Inflammatory macrophage (primary cell): ENCODE measurements at places on chromosomes 3 and 15.

DNA sequence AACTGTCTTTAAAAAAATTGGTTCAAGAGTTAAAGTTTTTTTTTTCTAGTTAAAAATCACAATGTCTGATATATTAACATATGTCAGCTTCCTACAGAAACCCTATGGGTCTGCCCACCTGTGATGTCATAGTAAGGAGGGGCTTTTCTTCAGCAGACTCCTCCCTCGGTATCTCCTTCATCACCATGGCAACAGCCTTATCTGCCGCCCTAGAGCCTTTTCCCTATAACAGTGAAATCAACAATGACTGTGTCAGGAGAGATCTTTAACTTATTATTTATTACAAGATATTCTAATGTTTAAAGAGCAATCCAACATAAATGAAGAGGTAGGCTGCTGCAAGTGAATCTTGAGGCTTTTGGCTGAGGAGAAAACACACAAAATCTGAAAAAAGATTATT, 138.7 kb downstream of the PEX5L start:
- DNase-seq: peak; percentile 22

GRCh38 chr3:127407026-127407939, 119.4 kb upstream of the PRR20G start:
- DNase-seq: no peak

- DNase-seq: no peak
These were observed 18.2 kb downstream of the LOXL1 start for GRCh38 chr15:73944161-73945129.

DNA sequence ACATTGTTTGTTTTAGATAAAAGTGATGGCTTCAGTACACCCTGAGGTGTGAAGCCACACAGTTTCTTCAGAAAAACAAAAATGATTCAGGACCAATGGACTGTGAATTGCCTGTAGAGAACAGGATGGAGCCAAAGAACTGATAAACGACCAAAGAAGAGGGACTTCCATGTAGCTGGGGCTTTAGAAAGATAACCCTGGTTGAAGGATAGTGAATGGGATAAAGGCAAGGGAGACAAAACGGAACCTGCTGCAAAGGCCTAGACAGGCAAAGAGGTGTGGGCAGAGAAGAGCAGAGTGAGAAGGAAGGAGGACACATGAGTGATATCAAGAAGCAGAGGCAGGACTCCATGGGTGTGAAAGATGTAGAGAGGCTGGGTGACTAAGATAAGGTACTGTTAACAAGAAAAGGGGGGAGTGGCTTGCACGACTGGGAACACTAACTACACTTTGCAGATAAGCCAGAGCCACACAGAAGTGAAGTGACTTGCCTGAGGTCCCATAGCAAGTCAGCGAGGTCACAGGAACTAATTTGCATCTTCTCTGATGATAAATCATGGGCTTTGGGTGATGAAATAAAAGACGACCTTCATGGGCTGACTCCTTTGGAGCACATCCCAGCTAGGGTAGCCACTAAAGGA, 44.3 kb downstream of the RAB6B start:
- DNase-seq: no peak

DNA sequence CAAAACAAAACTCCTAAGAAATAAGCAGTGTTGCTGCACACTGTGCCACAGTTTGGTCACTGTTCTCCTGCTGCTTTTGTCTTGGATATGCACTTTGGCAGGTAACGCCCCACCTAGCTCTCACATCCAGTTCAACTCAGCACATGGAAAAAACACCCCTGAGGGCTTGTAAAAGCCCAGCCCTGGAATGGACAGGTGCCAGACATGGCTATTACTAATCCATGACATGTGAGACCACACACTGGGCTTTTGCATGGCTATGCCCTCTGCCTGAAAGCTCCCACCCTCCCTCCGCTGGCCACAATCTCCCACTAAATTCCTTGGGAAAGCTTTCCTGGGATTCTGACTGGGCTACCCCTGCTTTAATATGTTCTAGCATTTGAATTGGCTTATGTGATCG, 24.7 kb upstream of the ZBED2 start:
- no peak for DNase-seq

- no peak for DNase-seq
These were observed 75.1 kb upstream of the TSEN2 start for GRCh38 chr3:12408984-12409683.

- peak; percentile 69 for DNase-seq
These were observed 785 bp downstream of the MFSD1 start for GRCh38 chr3:158802409-158803268.

- DNase-seq: no peak
These were observed 38.0 kb downstream of the PRKCD start for GRCh38 chr3:53198996-53199395.

- DNase-seq: no peak
These were observed 307.0 kb downstream of the FOXP1 start for GRCh38 chr3:71276531-71276930.

DNA sequence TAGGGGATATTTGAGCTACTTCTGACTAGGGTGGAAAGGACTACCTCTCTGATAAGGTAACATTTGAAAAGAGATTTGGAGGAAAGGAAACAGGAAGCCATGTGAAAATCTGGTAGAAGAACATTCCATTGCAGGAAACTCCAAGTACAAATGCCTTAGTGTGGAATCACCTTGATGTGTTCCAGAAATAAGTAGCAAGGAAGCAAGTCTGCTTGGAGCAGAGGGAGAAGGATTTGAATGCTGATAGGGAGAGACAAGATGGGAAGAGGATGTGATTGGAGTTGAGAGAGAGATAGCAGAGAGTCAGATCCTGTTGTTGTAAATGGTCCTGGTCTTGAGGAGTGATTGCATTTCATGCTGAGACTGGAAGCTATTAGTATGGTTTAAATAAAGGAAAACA, 335.1 kb upstream of the DCBLD2 start:
- no peak for DNase-seq

DNA sequence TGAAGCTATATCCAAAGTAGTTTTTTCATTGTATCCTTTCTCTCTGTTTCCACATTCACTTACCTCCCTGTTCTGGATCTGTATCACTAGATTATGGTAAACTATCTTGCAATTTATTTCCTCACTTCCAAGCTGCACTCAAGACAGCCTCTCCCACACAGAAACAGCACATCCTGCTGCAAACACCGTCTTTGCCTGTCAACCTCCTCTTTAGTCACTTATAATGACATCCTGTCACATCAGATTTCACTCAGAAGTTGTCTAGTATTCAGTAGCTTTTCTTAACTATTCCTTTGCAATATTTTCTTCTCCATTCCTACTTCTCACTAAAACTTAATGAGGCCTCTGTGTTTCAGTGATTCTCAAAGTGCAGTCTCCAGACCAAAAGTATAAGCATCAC, 490.8 kb downstream of the IGSF11 start:
- DNase-seq: no peak

GRCh38 chr3:38126121-38126892, 10.6 kb downstream of the ACAA1 start:
- no peak for DNase-seq

- DNase-seq: no peak
These were observed 78.4 kb downstream of the NEK10 start for GRCh38 chr3:27290760-27291159.

GRCh38 chr15:70057931-70058641, 39.6 kb downstream of the TLE3 start:
- no peak for DNase-seq

DNA sequence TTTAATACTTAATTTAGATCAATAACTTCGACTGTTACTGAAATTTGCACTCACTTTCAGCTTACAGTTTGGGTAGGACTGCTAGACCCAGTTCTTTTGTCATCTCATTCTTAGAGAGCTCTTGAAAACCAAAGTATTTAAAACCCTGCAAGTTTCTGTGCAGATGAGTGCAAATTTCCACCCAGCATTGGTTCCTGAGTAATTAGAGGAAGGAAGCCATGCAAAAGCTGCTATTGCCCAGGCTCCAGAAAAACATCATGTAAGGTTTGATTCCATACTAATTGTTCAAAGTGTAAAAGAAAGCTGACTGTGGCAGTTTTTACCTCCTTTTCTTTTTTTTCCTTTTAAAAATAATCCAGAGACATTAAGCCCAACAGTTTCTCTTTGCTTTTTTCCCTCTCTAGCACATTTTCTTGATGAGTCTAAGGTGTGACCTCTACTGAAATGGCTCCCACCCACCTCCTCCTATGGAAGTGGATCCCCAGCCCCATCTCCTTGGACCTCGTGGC, 30.3 kb downstream of the ABHD2 start:
- peak; percentile 27 for DNase-seq

- no peak for DNase-seq
These were observed 134.6 kb downstream of the SLCO3A1 start for GRCh38 chr15:91988071-91988470.

DNA sequence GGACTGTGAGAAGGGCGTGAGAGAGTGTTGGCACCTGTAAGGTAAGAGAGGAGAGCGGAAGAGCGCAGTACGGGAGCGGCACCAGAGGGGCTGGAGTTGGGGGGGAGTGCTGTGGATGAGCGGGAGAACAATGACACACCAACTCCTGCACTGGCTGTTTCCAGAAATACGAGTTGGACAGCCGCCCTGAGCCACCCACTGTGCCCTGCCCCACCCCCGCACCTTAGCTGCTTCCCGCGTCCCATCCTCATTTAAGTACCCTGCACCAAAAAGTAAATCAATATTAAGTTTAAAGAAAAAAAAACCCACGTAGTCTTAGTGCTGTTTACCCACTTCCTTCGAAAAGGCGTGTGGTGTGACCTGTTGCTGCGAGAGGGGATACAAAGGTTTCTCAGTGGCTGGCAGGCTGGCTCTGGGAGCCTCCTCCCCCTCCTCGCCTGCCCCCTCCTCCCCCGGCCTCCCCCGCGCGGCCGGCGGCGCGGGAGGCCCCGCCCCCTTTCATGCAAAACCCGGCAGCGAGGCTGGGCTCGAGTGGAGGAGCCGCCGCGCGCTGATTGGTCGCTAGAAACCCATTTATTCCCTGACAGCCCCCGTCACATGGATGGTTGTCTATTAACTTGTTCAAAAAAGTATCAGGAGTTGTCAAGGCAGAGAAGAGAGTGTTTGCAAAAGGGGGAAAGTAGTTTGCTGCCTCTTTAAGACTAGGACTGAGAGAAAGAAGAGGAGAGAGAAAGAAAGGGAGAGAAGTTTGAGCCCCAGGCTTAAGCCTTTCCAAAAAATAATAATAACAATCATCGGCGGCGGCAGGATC, at the start of gene SOX2:
Gene SOX2 (plus strand): TSS at position 601 of the 811 bp plus-strand sequence. CDS start 436 bp downstream, outside the sequence.
- DNase-seq: no peak

DNA sequence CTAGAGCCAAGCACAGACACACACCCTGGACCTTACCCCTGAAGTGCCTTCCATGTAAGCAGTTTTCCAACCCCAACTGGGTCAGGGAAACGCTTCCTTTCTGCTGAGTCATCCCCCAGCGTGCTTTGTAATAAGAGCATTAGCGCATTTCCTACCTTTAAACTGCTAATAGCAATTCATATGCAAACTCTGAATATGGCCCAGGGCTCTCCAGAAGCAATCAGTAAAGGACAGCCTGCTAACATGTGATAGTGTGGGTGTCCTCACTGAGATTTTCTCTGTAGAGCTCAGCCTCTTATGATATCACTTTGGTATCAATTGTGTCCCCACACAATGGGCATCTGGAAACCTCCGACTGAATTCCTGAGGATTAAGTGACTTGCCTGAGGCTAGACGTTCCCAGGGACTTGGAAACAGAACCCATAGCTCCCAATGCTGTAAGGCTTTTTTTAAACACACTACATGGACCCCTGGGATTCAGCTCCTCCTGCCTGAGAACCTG, 5.6 kb downstream of the GABRB3 start:
- DNase-seq: no peak

DNA sequence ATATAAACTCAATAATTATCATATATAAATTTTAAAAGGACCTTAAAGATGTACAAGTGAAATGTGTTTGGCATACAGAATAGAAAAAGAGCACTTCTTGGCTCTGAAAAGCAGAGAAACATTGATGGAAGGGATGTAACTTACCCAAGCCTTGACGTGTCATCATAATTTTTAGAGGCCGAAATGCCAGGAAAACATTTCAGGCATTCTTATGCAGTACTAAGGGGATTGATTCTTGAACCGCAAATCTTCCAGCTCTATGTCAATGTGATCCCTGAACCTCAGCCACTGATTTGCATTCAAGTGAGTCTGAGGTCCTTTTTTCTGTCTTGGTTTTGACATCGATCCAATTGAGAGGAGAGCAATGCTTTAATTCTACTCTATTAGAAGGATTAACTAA, 97.8 kb downstream of the CLDN1 start:
- no peak for DNase-seq

DNA sequence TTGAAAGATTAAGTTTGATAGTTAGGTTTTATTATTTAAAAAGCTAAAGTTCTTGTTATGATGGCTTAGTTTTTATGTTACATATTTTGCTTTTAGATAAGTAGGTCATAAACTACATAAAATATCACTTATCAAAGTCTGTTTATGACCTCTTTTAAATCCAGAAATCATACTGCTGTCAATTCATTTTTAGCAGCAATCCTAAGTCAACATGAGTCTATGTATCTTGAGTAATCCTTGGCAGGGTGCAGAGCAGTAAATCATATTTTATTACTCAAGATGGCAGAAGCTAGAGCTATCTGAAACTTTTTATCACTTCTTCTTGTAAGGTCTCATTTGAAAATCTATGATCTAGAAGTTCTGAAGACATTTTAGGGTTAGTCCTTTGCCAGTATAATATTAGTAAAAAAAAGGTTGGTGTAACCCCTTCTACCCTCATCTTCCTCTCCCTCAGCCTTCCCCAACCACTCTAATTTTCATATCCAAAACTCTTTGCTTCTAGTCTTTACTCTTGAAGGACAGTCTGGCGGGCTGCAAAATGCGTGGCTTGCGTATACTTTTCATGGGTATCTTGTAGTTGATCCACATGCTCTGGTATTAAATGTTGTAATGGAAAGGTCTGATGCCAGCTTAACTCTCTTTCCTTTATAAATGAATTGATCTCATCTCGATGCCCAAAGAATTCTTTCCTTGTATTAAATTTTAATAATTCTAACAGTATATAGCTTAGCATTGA, 134.0 kb upstream of the THRB start:
- no peak for DNase-seq

- DNase-seq: no peak
These were observed 10.5 kb upstream of the ACSBG1 start for GRCh38 chr15:78244893-78245292.

DNA sequence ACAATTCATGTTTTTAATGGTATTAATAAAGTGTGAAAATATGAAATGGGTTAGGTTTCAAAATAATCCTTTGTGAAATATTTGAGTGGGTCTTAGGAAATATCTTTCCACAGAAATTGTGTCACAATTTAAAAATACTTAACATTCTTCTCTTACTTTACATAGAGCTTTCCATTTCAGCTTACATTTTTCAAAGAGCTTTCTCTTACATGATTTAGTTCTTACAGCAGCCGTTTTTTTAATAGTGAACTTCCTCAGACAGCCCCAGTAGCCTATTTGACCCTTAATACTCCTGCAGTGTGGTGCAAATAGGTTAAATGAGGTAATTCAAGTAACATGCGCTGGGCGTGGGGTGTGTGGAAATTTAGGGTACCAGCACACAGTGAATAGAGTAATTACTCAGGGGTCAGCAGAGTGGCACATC, 21.8 kb downstream of the P2RY12 start:
- peak; percentile 87 for DNase-seq

GRCh38 chr3:52110502-52110901, 43.7 kb downstream of the POC1A start:
- DNase-seq: no peak

DNA sequence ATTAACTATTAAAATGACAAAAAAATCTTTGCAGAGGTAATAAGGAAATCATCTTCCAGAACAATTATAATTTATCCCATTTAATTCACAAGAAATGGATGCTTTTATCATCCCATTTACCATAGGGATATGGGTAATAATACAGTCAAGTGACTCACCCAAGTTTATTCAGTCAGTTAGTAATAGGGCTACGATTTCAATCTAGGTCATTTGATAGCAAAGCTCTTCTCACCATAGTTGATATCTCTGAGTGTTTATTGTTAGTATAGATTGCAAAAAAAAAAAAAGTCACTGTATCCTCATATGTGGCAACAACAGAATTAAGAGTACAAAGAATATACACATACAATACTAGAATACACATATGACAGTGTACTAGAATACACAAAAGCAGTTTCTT, 797.1 kb downstream of the ROBO1 start:
- DNase-seq: no peak
